Subcutaneous preadipocyte (primary cell): ENCODE measurements at places on chromosomes 13 and 19. TPM values are rescaled to one million over a fixed set of nuclear protein-coding genes. Genes with fewer than 3 reads are reported as not detected.

Gene ATP8B3
- total RNA-seq = 1.8 and 2.0 TPM in 2 replicates

Gene CDC42EP5
- total RNA-seq = 7.6 and 18.4 TPM in 2 replicates

Gene PPFIA3
- total RNA-seq = 0.78 and 1.8 TPM in 2 replicates

Gene SDHAF1
- 14.9 and 18.0 TPM in 2 replicates for total RNA-seq

Gene CYP2A6
- not detected in 2 replicates for total RNA-seq

Gene KLF1
- 0.37 TPM in 1 of 2 replicates, not detected in the other for total RNA-seq

Gene HPN
- not detected in 2 replicates for total RNA-seq

Gene HNRNPM
- total RNA-seq = 36.4 and 56.5 TPM in 2 replicates

Gene LHFPL6
- total RNA-seq = 49.3 and 59.2 TPM in 2 replicates

Gene F2RL3
- total RNA-seq = not detected in 2 replicates

Gene NCR1
- total RNA-seq = not detected in 2 replicates

Gene FOSB
- 0.37 and 0.39 TPM in 2 replicates for total RNA-seq

Gene ATP11A
- 9.6 and 14.3 TPM in 2 replicates for total RNA-seq

Gene RPS15
- 481 and 668 TPM in 2 replicates for total RNA-seq

Gene RCBTB1
- total RNA-seq = 14.0 and 18.4 TPM in 2 replicates

Gene FSD1
- 2.6 and 5.3 TPM in 2 replicates for total RNA-seq

Gene PTH2
- total RNA-seq = not detected in 2 replicates

Gene TPTE2
- not detected in 2 replicates for total RNA-seq

Gene ZNF570
- 4.7 and 4.8 TPM in 2 replicates for total RNA-seq

Gene UHRF1
- total RNA-seq = 26.5 and 51.8 TPM in 2 replicates

Gene PTPRH
- total RNA-seq = 5.3 and 11.4 TPM in 2 replicates

Gene CLIP3
- 5.5 and 6.2 TPM in 2 replicates for total RNA-seq

Gene CCDC70
- total RNA-seq = not detected in 2 replicates

Gene MISP3
- total RNA-seq = 0.39 and 0.73 TPM in 2 replicates

Gene KCNK6
- 0.73 and 1.4 TPM in 2 replicates for total RNA-seq

Gene ANKLE1
- total RNA-seq = 0.37 and 0.39 TPM in 2 replicates

Gene OLFM4
- not detected in 2 replicates for total RNA-seq

Gene TSPAN16
- not detected in 2 replicates for total RNA-seq

Gene CEP89
- 17.4 and 18.7 TPM in 2 replicates for total RNA-seq

Gene LPAR2
- 1.1 and 2.2 TPM in 2 replicates for total RNA-seq

Gene ZNF780A
- total RNA-seq = 11.7 and 14.7 TPM in 2 replicates

Gene ZNF653
- 4.5 and 6.2 TPM in 2 replicates for total RNA-seq

Gene ZNF700
- 5.1 and 5.9 TPM in 2 replicates for total RNA-seq

Gene NOTCH3
- total RNA-seq = 25.0 and 62.4 TPM in 2 replicates

Gene LHB
- not detected in 2 replicates for total RNA-seq

Gene ZMYM2
- total RNA-seq = 35.2 and 36.7 TPM in 2 replicates

Gene KIR3DL2
- not detected in 2 replicates for total RNA-seq

Gene MIR17HG
- 5.9 and 12.9 TPM in 2 replicates for total RNA-seq

Gene ZNF730
- total RNA-seq = 1.1 and 2.7 TPM in 2 replicates

Gene ZNF491
- 0.20 and 1.1 TPM in 2 replicates for total RNA-seq

Gene TUBA3C
- not detected in 2 replicates for total RNA-seq

Gene MAB21L1
- 1.1 and 1.4 TPM in 2 replicates for total RNA-seq
